Bladder microvascular endothelial cell (primary cell): ENCODE measurements at places on chromosomes 1 and 21. TPM values are rescaled to one million over a fixed set of nuclear protein-coding genes. Genes with fewer than 3 reads are reported as not detected.

Gene EXO1
- total RNA-seq = 7.6 and 9.4 TPM in 2 replicates

Gene LAMB3
- total RNA-seq = 3.9 and 4.6 TPM in 2 replicates

Gene RPE65
- total RNA-seq = not detected in 2 replicates

Gene ELAPOR1
- total RNA-seq = 0.16 and 0.25 TPM in 2 replicates

Gene SPRR1A
- total RNA-seq = not detected in 2 replicates

Gene RNF186
- not detected in 2 replicates for total RNA-seq

Gene CD1C
- not detected in 2 replicates for total RNA-seq

Gene ZMYM4
- total RNA-seq = 19.8 and 40.7 TPM in 2 replicates

Gene ZNF593OS
- not detected in 2 replicates for total RNA-seq

Gene HSD3B1
- not detected in 2 replicates for total RNA-seq

Gene CSMD2
- total RNA-seq = under 0.01 and 0.19 TPM in 2 replicates

Gene KRTAP19-3
- total RNA-seq = not detected in 2 replicates

Gene RLF
- total RNA-seq = 11.2 and 25.4 TPM in 2 replicates

Gene VAV3
- 6.5 and 61.1 TPM in 2 replicates for total RNA-seq

Gene RGS8
- total RNA-seq = under 0.01 TPM in 1 of 2 replicates, not detected in the other

Gene CLDN17
- not detected in 2 replicates for total RNA-seq

Gene HLX
- 21.0 and 68.6 TPM in 2 replicates for total RNA-seq
